ENCODE measurements at places on chromosomes 11 and 22.

DNA sequence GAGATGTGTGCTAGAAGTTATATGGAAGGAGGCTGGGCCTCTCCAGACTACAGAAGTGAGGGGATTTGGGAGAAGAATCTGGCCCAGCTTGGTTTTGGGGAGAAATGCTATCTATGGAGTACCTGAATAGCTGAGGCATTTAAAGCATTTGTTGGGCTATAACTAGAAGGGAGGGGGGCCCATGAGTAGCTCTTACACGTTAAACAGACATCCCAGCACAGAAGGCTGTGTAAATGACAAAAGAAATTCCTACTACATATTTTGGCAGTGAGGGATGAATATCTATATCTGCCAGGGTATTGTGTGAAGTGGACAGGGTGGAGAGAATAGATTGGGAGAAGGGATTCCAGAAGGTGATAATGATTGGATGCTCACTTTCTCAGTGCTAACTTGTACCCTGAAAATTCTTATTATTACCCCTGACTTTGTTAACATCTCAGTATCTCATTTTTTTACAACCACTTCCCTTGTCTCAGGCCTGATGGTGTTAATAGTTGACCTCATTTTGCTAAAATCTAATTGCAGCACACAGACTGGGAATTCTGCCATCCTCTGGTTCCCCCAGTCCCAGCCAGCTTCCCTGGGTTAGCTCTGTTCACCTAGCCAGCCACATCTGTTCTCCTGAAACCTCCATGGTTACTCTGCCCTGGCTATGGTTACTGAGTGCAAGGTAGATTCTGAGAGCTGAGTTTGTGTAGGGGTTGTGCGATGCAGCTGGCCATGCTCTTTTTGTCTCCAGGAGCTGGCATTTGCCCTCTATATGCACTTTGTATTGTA lies 28.8 kb upstream of the RRM1 start:
- DNase-seq: no peak

GRCh38 chr11:12170984-12171383 lies 60.6 kb downstream of the MICAL2 start:
- DNase-seq: no peak

DNA sequence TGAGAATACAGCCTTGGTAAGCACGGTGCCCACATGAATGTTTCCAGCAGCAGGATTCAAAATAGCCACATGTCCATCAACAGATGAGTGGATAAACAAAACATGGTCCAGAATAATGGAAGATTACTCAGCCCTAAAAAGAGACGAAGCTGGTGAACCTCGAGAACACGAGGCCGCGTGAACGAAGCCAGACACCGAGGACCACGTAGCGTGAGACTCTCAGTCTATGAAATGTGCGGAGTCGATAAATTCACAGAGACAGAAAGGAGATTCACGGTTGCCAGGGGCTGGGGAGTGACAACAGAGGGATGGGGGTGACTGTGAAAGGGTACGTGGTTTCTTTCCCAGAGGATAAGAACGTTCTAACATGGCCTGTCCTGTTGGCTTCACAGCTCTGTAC lies 2.9 kb upstream of the ASCL2 start:
- no peak for DNase-seq

DNA sequence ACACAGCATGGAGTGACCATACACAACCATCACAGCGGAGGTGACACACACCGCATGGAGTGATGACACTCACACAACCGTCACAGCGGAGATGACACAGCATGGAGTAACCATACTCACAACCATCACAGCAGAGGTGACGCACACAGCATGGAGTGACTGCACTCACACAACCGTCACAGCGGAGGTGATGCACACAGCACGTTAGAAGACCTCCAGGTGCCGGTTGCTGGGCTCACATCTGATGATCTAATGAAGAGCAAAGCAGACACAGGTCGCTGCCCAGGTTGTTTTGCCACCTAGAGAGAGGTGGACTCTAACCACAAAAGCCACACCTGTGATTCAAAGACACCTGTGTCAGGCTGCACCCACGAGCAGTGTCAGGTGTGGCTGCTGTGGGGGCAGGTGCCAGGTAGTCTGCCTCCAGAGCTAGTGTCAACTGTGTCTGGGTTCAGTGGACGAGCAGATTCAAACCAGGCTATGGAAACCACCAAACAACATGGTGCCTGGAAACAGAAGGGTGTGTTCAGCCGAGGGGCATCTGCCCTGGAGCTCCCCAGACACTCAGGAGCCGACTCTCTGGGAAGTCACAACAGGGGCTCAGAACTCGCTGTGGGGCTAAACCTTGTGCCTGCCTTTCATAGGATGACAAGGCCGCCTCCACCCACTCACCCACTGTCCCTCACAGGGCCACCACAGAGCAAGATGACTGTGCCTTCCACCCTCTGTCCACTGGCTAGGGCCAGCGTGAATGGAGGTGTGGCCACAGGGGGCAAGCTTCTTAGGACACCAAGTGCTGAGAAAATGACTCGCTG lies 608.2 kb downstream of the TBC1D22A start:
- peak; percentile 25 for DNase-seq

GRCh38 chr11:125978181-125978716 lies 32.4 kb downstream of the VSIG10L2 start:
- DNase-seq: no peak

DNA sequence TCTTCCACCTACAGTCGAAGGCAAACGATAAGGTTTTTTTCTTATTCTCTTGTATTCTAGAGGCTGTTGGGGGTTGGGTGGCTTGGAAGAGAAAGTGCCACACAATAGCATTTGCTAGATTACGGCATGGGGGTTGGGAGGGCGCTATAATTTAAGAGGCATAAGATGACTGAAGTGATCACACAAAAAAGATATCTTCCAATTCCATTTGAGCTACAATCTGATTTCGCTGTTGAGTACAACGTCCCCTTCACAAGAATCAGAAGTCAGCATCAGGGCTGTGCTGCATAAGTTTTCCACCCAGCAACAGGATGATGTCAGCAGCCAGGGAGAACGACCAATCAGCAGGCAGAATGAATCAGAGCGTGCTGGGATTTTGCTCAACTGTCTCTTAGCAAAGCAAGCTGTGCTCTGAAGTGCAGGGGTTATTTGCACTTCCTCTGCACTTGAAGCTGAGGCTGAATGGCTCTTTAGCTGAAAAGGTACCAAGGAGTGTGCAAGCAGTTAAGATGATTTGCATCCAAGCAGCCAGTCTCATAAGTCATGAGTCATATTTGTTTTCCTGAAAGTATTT lies 23.2 kb upstream of the SESN3 start:
- peak; percentile 87 for DNase-seq

GRCh38 chr11:65287601-65288000 lies 25.8 kb downstream of the POLA2 start:
- no peak for DNase-seq

DNA sequence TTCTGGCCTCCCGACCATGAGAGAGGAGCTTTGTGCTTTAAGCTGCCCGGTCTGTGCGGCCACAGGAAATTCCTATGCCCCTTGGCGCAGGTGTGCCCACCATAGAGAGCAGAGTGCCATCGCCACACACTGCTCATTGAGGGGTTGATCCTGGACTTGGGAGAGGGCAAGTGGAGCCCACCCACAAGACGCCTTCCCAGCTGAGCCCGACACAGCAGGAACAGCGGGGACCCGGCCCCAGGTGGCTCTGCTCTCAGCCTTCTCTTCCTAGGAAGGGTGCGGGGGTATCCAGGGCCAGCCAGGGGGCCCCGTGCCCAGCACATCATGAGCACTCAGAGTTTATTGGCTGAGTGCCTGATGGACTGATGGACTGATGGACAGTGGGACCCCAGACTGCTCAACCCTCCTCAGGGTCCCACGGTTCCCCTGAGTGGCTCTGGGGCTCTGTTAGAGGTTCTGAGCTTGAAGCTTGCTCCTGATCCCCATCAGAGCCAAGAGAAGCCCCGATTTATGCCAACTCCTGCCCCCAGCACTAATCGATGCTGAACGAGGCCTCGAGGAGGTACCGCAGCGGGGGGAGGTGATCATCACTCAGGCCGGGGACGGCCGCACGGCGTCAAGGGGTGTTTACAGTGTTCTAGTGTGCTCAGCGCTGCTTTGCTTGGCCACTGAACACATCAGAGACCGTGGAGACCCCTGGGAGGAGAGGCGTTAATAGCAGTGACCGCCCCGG lies 13.5 kb upstream of the MRGPRD start:
- DNase-seq: peak; percentile 49

- DNase-seq: no peak
Observed at GRCh38 chr11:35036639-35037038, 102.3 kb upstream of the CD44 start.

DNA sequence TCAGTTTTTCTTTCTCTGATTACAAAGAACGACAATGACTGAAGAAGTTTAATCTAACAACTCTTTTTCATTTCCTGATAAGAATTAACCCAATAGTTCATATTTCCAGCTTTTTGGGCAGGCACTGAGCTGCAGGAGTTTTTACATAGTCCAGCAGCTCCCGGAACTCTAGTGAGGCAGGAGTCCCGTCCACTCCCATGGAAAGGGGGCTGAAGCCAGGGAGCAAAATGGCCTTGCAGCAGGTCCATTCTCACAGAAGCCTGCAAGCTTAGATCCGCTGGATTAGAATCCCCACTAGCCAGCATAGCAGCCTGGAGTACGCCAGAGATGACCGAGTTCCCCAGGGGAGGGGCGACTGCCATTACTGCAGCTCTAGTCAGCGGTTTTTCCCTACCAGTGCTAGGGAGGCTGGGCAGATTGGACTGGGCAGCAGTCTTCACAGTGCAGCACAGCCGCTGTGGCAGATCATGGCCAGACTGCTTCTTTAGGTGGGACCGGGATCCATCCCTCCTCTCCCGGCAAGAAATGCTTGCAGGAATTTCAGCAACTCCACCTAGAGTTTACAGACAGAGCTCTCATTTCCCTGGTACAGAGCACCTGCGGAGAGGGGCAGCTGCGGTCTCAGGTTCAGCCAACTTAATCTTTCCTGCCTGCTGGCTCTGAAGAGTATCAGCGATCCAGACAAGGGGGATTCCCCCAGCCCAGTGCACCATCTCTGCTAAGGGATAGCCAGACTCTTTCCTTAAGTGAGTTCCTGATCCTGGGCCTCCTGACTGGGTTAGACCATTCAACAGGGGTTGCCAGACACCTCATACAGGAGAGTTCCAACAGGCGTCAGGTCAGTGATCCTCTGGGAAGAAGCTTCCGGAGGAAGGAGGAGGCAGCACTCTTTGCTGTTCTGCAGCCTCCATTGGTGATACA lies 742 bp upstream of the CASP4 start:
- peak; percentile 80 for DNase-seq

GRCh38 chr22:34946339-34946985 lies 119.5 kb upstream of the ISX start:
- no peak for DNase-seq

DNA sequence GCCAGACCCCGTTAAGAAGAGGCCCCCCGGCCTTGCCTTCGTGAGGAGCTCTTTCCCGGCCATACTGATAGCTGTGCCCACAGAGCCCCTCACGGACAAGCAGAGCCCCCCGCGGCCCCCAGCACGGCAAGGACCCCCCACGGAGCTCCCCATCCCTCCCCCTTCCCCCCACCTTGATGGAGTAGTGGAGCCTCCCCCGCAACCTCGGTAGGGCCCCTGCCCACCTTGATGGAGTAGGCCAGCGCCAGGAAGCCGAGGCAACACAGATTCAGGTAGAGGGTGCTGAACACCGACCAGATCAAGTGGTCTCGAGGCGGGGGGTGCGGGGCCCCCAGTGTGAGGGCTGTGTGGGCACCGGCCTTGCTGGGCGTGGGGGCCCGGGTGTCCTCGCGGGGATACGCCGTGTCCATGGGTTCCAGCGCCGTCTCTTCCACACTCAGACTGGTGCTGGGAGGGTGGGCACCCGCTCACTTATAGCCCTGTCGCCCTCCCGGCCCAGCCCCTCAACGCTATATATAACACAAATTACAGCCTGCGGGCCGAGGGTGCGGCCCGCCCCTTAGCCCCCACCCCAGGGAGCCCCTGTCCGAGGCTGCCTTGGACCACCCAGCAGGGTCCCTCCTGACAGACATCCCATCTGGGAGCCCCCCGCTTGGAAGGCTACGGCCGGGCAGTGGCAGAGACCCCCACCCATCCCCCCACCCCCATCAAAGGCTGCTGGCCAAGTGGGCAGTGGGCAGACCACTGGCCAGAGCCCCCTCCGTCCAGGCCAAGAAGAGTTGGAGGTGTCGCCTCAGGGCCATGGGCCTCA lies at the start of gene IFITM5:
IFITM5 (minus strand) TSS at position 446 of the 811 bp plus-strand sequence; CDS start at position 410, 36 bp downstream.
- no peak for DNase-seq

DNA sequence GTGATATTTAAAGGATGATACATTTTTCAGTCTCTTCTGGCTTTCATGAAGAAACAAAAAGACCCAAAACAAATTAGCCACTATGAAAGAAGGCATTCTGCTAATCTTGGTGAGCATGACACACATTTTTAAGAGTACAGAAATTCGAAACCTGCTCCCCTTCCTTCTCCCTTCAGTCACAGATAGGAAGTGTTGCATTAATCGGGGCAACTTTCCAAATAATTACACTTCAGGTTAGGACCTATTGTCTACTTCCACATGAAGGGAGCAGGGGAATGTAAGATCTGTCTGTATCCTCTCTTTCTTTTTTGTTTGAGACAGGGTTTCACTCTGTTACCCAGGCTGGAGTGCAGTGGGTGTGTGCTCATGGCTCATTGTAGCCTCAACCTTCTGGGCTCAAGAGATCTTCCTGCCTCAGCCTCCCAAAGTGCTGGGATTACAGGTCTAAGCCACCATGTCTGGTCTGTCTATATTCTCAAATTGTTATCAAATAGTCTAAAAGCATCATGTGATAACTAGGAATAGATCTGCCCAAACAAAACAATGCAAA lies 45.8 kb downstream of the NCAM1 start:
- DNase-seq: no peak

DNA sequence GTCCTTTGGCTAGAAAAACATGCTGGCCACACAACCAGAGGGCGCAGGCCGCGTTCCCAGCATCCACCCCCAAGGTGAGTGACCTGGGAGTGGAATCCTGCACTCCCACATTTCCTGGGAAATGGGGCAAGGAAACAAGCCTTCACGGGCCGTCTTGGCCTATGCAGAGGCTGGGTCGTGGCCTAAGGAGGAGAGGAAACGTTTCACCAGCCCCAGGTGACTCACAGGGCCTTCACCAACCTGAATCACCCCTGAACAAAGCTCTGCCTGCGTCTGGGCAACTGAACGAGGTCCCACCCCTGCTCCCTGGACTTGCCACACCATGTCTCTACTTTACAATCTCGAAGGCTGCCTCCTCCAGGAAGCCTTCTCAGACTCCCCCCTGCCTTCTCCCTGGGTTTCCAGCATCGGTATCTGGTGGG lies 13.2 kb downstream of the MYH9 start:
- no peak for DNase-seq

DNA sequence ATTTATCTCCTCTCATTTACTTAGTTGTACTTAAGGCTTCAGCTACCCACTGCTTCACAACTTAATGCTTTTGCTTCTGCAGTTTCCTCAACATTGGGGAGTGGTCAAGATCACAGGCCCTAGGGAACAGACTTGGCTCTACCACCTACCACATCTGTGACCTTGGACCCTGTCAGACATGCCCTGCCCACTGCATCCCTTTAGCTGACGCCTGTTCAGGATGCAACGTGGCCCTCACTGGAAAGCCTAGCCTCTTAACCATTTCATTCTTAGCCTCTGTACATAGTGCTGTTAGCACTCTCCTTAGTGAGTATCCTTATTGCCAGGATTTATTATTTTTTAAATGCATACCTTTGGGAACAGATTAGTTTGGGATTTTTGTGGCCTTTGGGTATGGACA lies 34.4 kb downstream of the TNRC6B start:
- DNase-seq: no peak

- no peak for DNase-seq
Observed at GRCh38 chr22:40741116-40741515, 61.8 kb downstream of the MCHR1 start.

Data from left forelimb (tissue), 1 donor.